ENCODE measurements at places on chromosomes 2 and 18. TPM values are rescaled to one million over a fixed set of nuclear protein-coding genes. Genes with fewer than 3 reads are reported as not detected.

PLGLB2 gene
- 3.3 TPM for total RNA-seq

OSR1 gene
- 4.9 TPM for total RNA-seq

SIX2 gene
- not detected for total RNA-seq

CRYBA2 gene
- not detected for total RNA-seq

POTEJ gene
- total RNA-seq, result 0.27 TPM

ATG4B gene
- total RNA-seq, result 89.4 TPM

PUM2 gene
- total RNA-seq, result 102 TPM

GATA6 gene
- total RNA-seq, result 14.4 TPM

C1D gene
- 55.8 TPM for total RNA-seq

ATP8B1 gene
- 52.7 TPM for total RNA-seq

SLC14A1 gene
- 20.5 TPM for total RNA-seq

COL3A1 gene
- total RNA-seq, result 76.1 TPM

TUBB8B gene
- not detected for total RNA-seq

AP1S3 gene
- 51.3 TPM for total RNA-seq

TMEM178A gene
- 4.7 TPM for total RNA-seq

REG3A gene
- total RNA-seq, result not detected

STPG4 gene
- total RNA-seq, result not detected

TMEM214 gene
- total RNA-seq, result 82.8 TPM

VWC2L gene
- not detected for total RNA-seq

ALPI gene
- total RNA-seq, result not detected

GPR45 gene
- total RNA-seq, result not detected

RAPGEF4 gene
- total RNA-seq, result 19.6 TPM

STARD6 gene
- total RNA-seq, result not detected

CFAP221 gene
- total RNA-seq, result 1.6 TPM

HES6 gene
- total RNA-seq, result 5.1 TPM

TACR1 gene
- total RNA-seq, result 0.24 TPM

PTGR3 gene
- 29.6 TPM for total RNA-seq

RBM44 gene
- 1.2 TPM for total RNA-seq

AQP12B gene
- not detected for total RNA-seq

GALR1 gene
- total RNA-seq, result 0.04 TPM
